Amniotic stem cell (primary cell): ENCODE measurements at places on chromosomes 12 and 14.

DNA sequence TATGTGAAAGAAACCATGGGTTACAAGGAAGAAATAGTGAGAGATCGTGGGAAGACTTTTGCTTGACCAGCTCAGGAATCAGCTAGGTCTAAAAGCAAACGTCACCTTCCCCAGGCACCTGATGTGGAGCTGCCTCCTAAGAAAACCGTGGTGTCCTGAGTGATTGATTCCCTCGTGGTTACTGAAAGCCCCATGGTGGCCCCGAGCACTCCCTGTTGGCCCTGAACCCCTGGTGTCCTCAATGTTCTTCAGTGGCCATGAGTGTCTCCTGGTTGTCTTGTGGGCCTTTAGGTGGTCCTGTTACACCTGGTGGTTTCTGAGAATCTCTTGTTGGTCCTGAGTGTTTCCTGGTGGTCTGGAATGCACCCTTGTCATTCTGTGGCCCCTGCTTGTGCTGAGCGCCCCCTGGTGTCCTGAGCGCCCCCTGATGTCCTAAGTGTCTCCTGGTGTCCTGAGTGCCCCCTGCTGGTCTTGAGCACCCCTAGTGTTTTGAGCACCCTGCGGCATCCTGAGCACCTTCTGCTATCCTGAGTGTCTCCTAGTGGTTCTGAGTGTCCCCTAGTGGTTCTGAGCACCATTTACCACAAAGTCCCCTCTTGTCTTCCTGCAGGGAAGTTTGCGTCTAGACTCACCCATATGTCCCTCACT is 518.7 kb downstream of the TMEM121 start:
- DNase-seq = no peak

DNA sequence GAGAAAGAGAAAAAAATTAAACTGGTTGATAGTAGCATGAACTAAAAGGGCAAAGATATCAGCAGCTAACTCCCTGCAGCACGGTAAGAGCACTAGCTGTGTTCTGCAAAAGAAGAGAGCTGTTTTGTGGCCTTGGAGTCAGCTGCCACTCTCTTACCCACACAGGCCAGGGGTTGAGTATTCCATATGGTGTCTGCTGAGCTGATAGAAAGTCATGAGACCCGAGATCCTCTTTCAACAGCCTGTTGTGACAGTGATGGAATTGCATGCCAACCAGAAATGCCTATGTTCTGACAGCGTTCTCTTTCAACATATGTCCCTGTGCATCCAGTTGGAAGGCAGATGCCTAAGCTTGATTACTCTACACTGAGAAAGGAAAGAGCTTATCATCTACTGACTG is 39.9 kb downstream of the TMTC1 start:
- DNase-seq = no peak

DNA sequence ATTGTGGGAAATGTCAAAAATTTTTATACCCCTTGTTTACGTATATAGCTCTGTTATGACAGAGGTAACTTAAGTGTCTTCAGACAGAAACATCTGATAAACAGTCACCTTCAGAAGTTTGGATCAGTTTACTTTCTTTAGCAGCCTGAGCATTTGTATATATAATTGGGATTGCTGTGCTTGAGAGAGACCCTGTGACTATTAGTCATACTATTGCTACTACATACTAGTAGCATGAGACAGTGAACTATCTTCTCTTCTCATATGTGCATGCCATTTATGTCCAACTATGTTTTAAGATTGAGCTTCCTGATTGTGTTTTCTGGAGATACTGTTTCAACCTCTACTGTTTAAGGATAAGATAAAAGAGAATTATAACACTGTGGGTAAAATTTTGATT is 101.5 kb downstream of the PDE6H start:
- no peak for DNase-seq

- DNase-seq = no peak
Measured at GRCh38 chr12:127400221-127400620, 866.7 kb upstream of the TMEM132C start.

- DNase-seq = no peak
Measured at GRCh38 chr14:44564908-44565307, 57.8 kb upstream of the FSCB start.

DNA sequence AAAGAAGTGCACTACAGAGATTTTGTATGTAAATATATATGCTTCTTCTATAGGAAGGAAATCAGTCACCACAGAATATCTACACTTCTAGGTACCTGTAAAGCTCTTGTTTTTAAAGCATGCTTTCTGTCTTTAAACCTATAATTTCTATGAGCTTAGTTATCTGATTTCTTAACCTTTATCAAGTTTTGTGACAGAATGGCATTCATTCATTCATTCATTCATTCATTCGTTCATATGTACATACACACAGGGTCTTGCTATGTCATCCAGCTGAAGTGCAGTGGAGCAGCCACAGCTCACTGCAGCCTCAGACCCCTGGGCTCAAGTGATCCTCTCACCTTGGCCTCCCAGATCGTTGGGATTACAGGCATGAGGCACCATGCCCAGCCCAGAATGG is 16.1 kb downstream of the PPHLN1 start:
- DNase-seq = no peak

DNA sequence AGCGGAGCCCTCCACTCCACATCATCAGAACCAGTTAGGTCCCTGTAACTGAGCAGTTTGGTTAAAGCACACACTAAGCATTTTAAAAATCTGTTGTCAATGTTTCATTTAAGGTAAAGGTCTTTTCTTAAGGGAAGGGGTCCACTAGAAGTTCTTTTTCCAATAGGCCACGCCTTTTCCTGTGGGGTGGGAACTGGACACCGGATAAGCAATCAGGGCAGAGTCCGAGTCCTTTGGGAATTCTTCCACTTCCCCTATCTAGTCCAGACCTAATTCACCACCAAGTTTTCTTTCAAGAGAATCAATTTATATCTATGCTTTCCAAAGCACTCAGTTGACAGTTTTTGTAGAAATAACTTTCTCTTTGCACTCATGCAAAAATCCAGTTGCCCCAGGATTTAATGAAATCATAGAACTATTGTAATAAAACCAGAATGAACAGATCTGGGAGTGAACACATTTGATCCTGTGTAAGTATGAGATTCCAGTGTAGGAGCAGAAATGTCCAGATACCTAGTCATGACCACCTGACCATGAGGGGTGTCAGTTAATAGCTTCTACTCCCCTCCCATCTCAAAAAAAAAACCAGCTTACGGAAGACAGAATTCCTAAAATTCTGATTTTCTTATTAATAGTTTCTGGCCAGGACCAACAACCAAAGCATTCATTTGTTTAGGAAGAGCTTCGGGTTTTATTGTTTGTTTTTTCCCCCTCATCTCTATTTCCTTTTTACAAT is 11.7 kb downstream of the VPS37B start:
- DNase-seq = no peak

GRCh38 chr14:77026930-77027537 is 1.5 kb downstream of the IRF2BPL start:
- DNase-seq = no peak

GRCh38 chr12:5806371-5807089 is 138.5 kb downstream of the ANO2 start:
- DNase-seq = no peak

- DNase-seq = no peak
Measured at GRCh38 chr14:54767139-54767431, 135.5 kb downstream of the GCH1 start.

- peak; percentile 78 for DNase-seq
Measured at GRCh38 chr12:49673446-49674317, 33.5 kb downstream of the FMNL3 start.

GRCh38 chr14:69693801-69694729 is 72.9 kb upstream of the SRSF5 start:
- no peak for DNase-seq

DNA sequence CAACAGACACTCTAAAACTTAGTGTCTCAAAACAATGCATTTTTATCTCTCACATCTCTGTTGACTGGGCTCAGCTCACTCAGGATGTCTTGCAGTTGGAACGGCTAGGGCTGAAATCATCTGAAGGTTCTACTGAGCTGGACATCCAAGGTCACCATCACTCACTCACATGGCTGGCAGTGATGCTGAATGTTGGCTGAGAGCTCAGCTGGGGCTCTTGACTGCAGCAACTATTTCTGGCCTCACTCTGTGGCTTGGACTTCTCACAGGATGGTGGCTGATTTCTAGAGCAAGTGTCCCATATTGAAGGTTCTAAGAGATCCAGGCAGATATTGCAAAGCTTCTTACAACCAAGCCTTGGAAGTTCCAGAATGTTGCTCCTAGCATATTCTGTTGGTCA is 166.5 kb downstream of the ZFP36L1 start:
- no peak for DNase-seq

GRCh38 chr14:95518045-95518751 is 1.7 kb upstream of the SYNE3 start:
- DNase-seq = no peak

DNA sequence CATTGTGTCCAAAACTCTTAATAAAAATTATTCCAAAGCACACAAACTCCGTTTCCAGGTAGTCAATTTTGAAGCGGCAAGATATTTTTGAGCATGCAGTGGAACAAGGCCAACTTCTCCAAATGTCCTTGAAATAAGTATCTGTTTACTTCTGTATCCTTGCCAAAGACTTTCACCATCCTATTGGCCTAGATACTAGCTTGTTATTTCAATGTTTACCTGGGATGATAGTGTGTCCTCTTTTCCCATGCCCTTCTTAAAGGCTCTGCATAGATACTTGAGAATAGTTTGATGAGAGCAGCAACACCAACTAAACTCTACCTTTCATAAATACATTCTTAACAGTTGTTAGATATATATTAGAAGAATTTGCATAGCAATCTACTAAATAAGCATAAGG is 160.9 kb downstream of the KCNC2 start:
- no peak for DNase-seq

DNA sequence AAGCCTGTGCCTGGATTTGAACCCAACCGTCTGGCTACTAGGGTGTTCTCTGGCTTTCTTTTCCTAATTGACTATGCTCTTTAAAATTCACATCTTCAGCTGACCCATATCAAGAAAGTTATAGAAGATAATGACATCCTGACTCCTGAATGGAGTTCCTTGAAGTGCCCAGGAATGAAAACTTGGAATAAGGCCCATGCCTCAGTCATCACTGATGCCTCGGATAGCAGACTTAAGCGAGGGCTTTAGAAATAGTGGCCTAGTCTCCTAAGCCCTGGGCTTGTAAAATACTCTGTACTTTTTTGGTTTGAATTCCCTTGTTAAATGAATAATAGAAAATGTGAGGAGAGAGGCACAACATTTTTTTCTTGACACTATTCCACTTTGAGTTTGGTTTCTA is 39.0 kb downstream of the CHST11 start:
- DNase-seq = no peak

DNA sequence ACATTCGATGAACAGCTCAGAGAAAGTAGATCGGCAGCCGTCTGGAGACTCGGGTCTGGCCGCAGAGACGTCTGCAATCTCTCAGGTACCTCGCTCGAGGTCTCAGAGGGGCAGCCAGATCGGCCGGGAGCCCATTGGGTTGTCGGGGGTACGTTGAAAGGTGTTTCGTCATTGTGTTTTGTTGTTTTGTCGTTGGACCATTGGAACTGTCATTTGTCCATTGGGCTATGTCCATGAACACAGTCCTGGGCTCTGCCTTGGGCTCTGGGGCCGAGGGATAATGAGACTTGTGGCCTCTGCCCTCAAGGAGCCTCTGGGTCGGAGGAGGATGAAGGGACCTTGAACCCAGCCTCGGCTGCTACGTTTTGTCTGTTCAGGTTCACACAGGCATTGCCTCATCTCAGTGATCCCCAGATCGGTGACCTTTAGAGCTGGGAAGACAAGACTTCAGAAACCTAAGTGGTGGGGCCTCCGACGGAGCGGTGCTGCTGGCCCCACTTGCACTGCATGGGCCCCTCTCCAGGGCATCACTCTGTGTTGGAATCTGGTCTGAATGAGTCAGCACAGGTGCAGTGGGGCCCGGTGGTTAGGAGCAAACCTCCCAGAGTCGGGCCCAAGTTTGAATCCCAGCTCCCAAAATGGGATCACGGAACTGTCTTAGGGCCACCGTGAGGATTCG is 23.6 kb upstream of the MLXIP start:
- no peak for DNase-seq

- DNase-seq = no peak
Measured at GRCh38 chr12:25368557-25368956, 117.8 kb upstream of the KRAS start.

GRCh38 chr12:1820191-1820895 is at the start of gene LRTM2:
Gene LRTM2, plus strand, starts transcription at chr12:1820565. Its CDS starts 7,584 bp downstream, at chr12:1828149.
- DNase-seq = no peak

DNA sequence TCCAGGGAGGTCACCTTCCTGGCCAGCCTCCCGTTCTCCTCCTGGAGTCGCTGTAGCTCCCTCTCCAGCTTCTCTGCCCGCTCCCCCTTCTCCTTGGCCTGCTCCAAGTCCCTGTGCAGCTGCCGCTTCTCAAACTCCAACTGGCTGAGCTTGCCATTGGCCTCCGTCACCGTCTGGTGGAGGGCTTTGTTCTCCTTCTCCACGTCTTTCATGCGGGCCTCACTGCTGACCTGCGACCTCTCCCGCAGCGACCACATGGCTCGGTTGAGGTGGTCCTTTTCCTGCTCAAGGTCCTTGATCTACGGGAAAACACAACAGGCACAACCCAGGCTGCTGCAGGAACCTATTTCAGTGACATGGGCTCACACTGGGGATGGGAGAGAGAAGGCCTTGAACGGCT is 69.3 kb upstream of the GPR68 start:
- no peak for DNase-seq

DNA sequence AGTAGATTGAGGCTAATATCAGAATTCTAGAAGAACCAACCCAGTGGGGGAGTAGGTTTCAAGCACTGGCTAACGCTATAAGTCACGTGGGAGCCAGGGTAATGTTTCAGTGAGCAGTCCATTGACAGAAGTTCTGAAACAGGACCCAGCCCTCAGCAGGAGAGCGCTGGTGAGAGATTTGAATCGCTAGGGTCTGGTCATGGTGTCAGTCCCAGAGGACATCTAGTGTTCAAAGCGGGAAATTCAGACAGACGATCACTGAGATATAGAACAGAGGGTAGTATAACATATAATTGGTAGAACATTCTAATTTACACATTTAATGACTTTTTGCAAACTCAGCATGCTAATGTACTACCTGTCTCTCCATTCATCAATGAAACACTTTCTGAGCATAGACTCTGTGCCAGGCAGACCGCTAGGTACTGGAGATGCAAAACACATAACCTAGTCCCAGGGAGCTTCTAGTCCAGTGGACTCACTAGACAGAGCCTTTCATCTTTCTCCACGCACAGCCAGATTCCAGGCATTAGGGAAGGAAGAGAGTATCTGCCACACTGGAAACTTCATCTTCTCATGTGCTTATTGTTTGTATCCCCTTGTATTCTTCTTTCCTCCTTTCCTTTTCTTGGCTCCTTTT is 35.4 kb upstream of the RNASE3 start:
- no peak for DNase-seq

- no peak for DNase-seq
Measured at GRCh38 chr12:16352481-16352880, 5.0 kb downstream of the MGST1 start.

GRCh38 chr14:79656056-79656455 is 555.2 kb downstream of the DIO2 start:
- DNase-seq = no peak

- DNase-seq = peak; percentile 37
Measured at GRCh38 chr14:68824517-68825347, 31.9 kb upstream of the ZFP36L1 start.

GRCh38 chr12:26396402-26396801 is 201.0 kb downstream of the SSPN start:
- no peak for DNase-seq

GRCh38 chr14:52844262-52845060 is 53.1 kb upstream of the GNPNAT1 start:
- no peak for DNase-seq
